Activated CD4-positive, alpha-beta memory T cell treated with anti-CD3 and anti-CD28 coated beads, Interleukin-2, amount 10 ng/mL, durations not matched to agents 7 days and 5 days (primary cell): ENCODE measurements at places on chromosomes 3 and 15. TPM values are rescaled to one million over a fixed set of nuclear protein-coding genes. Genes with fewer than 3 reads are reported as not detected.

APOD gene
- total RNA-seq: not detected

GRCh38 chr3:62065985-62066693 lies 307.2 kb downstream of the FEZF2 start:
- DNase-seq: no peak
- no peaks in the 10 kb centered on the region for H3K27me3 ChIP-seq
- no peak overlapping the region for H3K4me3 ChIP-seq

PLA2G4B gene
- total RNA-seq: 6.8 TPM

SERPINI2 gene
- not detected for total RNA-seq

VILL gene
- total RNA-seq: 18.4 TPM

- no peaks in the 10 kb centered on the region for H3K36me3 ChIP-seq
These were observed 50.1 kb upstream of the RPL32 start for GRCh38 chr3:12891391-12891984.

- no peaks in the 10 kb centered on the region for H3K36me3 ChIP-seq
- no peak overlapping the region for H3K4me3 ChIP-seq
- no peak overlapping the region for H3K27ac ChIP-seq
These were observed 21.2 kb downstream of the IL5RA start for GRCh38 chr3:3089017-3089416.

- H3K4me3 ChIP-seq: peak overlapping the region; percentile 91
- H3K4me1 ChIP-seq: peaks cover 34% of the 10 kb centered on the region
- H3K36me3 ChIP-seq: peaks cover 2% of the 10 kb centered on the region
- H3K27ac ChIP-seq: peak overlapping the region; percentile 94
- H3K27me3 ChIP-seq: no peaks in the 10 kb centered on the region
- peak; percentile 37 for DNase-seq
These were observed 867 bp upstream of the DCAF1 start for GRCh38 chr3:51500632-51501131.

DNA sequence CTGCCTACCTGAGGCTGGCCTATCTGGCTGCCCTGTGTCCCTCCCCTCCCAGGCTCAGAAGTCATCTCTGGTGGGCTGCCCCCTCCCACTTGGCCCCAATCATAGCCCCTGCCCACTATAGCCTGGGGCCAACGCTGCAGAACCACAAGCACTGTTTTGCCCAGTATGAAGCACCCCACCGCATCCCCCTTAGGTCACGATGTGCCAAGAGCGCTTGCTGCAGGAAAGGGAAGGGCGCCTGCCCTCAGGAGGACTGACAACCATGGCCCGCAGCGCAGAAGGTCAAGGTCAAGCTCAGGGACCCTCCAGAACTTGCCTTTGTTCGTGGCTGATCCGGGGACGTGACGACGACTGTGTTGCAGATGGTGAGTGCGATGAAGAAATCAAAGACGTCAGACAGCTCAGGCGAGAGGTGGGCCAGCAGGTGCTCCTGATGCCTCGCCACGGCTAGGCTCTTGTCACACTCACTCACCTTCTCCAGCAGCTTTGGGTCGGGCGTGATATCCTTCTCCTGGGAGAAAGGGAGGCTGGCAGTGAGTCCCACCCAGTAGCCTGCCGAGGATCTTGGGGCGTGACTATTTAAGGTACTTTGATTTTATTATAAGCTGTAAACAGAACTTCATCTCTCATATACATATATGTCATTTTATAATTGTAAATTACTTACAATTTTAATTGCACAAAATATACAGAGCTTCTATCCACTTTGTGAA lies 146.6 kb downstream of the ATP10A start:
- H3K4me3 ChIP-seq: no peak overlapping the region
- no peaks in the 10 kb centered on the region for H3K27me3 ChIP-seq
- H3K27ac ChIP-seq: no peak overlapping the region
- no peaks in the 10 kb centered on the region for H3K4me1 ChIP-seq

POTEB3 gene
- total RNA-seq: not detected
